ENCODE measurements at places on chromosomes 5 and 9. TPM values are rescaled to one million over a fixed set of nuclear protein-coding genes. Genes with fewer than 3 reads are reported as not detected.
A peak's percentile ranks its signal among the peaks of the same experiment; 100 is the strongest.

DNA sequence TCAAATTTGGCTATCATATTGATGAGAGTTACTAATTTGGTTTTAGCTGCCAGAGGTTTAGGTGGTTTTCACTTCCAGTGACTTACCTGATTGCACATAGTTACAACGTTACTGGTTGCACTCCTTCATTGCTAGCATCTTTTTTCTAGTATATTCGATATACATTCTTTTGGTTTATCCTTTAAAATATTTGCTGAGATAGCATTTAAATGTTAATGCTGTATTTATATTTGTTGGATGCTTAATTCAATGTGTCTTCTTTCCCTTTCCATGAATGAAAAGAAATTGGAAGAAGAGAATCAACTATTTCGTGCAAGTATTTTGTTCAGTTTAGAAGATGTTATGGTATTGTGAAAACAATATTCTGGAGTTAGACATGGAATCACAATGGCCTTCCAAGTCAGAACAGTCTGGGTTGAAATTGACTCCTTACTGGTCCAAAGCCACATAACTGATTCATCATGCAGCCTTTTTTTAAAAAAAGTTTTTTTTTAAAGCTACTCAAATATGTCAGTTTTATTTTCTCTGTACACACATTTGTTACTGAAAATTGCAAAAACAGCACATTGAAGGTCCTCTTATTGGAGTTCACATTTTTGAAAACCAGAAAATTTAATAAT lies 2.2 kb downstream of the SPIN1 start:
- no peak for DNase-seq

GRCh38 chr5:111146053-111146452 lies 53.9 kb downstream of the WDR36 start:
- DNase-seq = no peak

Gene FOXD1
- total RNA-seq = not detected

Gene GALNT12
- 0.89 TPM for total RNA-seq

Gene TMEM171
- not detected for total RNA-seq

Gene PFN3
- total RNA-seq = not detected

Gene SMIM3
- total RNA-seq = 16.3 TPM

GRCh38 chr5:142151436-142152383 lies 43.1 kb downstream of the NDFIP1 start:
- DNase-seq = peak; percentile 71

DNA sequence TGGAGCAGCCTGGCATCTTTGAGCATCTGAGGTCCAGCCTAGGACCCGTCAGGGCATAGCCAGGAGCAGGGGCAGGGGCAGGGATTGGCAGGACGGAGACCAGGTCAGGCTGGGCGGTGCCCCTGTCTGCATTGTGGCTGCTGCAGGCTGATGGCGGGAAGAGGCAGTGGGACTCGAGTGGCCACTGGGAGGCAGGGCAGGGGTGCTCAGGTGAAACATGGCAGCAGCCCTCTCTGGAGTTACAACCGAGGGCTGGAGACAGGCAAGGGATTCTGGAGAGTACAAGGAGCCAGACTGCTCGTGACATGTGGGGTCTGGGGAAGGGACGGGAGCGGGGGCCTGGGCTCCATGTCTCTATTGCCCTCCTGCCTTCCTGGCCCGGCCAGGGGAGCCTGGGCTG lies 97.4 kb upstream of the RAPGEF1 start:
- no peak for DNase-seq

DNA sequence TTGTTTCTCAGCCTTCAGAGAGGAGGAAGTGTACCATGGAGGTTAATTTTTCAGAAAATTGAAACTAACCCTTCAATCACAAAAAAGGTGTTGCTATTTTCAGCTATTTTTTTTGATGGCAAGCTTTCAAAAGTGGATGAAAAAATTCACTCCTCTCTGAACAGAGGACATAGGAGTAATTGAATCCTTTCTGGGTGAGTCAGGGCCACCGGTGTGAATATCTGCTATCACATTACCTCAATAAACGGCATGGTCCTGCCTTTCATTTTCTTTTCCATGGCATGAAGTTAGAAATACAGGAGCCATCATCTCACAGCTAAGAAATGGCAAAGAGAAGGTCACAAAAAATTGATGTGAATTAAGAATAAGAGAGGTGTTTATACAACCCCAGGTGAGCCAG lies 90.2 kb upstream of the CCDC112 start:
- DNase-seq = no peak

- no peak for DNase-seq
Measured at GRCh38 chr9:115590011-115590410, 472.1 kb upstream of the TNC start.

DNA sequence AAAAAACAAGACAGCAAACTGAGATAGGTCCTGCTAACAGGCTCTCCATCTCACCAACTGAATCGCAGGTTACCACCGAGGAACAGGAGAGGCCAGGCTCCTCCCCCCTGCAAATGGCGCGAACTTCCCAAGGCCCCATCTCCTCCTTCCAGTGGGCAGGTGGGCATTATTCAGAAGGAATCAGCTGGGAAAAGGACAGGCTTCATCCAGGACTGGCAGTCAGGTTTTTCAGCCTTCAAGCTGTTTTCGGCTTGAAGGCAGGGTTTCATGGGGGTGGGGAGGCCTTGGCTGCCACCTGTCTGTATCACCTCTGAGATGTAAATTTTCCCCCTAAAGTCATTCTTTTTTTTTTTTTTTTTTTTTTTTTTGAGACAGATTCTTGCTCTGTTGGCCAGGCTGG lies 79.4 kb downstream of the SFXN1 start:
- no peak for DNase-seq

Data from right cardiac atrium (tissue), 5 donors.